ENCODE measurements at places on chromosomes 11 and 22.

DNA sequence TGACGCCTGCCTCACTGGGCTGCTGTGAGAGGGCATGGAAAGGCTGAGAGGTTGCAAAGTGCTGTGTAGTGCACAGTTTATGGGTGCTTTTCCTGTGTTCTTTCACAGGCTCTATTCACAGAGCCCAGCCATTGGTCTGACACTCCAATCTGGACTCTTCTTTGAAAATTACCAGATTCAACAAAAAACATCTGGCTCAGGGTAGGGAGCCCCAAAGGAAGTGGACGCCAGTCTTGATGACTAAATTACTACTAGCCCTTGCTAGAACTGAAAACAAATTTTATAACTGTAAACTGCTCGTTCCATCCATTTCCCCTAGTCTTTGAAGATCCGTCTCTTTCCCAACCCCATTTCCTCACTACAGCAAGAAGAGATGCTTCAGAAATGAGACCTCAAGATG, 178.6 kb downstream of the TENM4 start:
- no peak for DNase-seq

GRCh38 chr11:2816523-2816922, 69.1 kb downstream of the CDKN1C start:
- DNase-seq: no peak

GRCh38 chr22:21981874-21982273, 713 bp downstream of the TOP3B start:
- DNase-seq: no peak

- peak; percentile 27 for DNase-seq
Measured at GRCh38 chr11:119108146-119108856, 1.2 kb downstream of the C2CD2L start.

DNA sequence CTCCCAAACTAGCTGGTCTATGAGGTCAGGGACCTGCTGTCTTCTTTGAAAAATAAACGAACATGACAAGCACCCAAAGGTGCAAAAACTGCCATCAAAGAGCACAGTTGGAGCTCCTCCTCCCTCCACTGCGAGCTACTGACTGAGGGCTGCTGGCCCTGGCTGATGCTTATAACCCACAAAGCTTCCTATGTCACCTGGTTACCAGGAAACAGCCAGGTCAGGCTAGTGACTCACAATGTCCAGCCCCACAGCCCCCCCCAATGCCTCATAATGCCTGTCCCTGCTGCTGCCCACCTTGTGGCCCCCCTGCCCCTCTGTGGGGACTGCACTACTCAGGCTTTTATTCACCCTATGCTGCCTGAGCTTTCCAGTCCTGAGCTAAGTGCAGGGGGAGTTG, at the start of gene DRICH1:
Gene DRICH1, minus strand, starts transcription at position 144 of the 400 bp plus-strand sequence. CDS start 298 bp downstream, outside the sequence.
- no peak for DNase-seq

GRCh38 chr22:44026066-44026629, 2.0 kb downstream of the PARVB start:
- DNase-seq: no peak

GRCh38 chr22:46119093-46119728, 31.1 kb upstream of the PPARA start:
- DNase-seq: no peak

- DNase-seq: no peak
Measured at GRCh38 chr11:1947592-1948237, 583 bp downstream of the MRPL23 start.

DNA sequence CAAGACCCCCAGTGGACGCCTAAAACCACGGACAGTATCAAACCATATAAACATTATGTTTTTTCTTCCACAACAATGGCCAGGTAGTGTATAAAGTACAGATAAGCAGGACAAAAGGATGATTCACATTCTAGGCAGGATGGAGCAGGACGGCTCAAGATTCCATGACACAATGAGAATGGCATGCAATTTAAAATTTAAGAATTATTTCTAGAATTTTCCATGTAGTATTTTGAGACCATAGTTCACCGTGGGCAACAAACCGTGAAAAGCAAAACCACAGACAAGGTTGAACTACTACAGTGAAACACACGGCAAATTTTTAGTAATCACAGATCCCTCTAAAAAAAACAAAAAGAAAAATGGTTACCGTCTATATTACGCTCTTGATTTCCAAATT, 7.5 kb downstream of the NARS2 start:
- no peak for DNase-seq

- DNase-seq: no peak
Measured at GRCh38 chr22:23225337-23225723, 45.0 kb downstream of the BCR start.

DNA sequence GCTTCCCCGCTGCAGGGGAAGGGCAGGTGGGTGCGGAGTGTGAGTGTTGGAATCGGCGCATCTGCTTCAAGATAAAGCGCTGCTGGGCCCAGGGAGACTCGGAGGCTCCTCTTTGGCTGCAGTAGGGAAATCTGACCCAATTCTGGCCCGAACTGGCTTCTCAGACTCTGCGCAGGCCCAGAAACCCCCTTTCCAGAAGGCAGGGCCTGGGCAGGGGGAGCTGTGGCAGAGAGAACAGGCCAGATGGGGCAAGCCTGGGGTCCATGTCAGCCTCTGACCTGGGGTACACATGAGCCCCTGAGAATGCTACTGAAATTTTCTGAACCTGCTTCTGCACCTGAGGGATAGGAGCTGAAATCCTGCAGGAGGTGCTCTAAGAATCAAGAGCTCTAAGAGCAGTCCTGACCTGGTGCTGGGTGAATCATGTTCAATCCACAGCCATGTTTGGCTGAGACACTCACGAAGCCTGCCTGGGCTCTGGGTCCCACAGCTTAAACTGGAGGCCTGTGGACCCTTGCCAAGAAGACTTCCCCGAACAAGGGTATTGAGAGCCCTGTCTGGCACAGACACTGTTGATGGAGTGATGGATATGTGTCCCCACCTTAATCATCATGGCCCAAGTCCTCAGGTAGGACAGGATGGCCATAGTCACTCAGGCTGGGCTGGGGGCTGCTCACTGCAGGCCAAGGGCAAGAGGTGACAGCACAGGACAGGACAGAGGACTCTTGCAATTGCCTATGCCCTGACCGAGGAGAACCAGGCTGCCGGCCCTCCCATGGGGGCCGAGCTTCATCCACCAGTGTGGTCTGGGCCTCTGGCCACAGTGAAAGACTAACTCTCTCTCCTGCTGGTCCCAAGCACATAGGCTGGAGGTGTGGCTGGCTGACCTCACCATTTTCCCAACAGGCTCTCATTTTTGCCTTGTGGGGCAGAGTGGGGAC, 6.9 kb downstream of the RAB3IL1 start:
- DNase-seq: no peak

- no peak for DNase-seq
Measured at GRCh38 chr11:124085997-124086846, 29.0 kb upstream of the VWA5A start.

GRCh38 chr22:32900886-32901635, 99.6 kb downstream of the TIMP3 start:
- no peak for DNase-seq

- DNase-seq: no peak
Measured at GRCh38 chr11:68524681-68525080, 64.1 kb downstream of the PPP6R3 start.

DNA sequence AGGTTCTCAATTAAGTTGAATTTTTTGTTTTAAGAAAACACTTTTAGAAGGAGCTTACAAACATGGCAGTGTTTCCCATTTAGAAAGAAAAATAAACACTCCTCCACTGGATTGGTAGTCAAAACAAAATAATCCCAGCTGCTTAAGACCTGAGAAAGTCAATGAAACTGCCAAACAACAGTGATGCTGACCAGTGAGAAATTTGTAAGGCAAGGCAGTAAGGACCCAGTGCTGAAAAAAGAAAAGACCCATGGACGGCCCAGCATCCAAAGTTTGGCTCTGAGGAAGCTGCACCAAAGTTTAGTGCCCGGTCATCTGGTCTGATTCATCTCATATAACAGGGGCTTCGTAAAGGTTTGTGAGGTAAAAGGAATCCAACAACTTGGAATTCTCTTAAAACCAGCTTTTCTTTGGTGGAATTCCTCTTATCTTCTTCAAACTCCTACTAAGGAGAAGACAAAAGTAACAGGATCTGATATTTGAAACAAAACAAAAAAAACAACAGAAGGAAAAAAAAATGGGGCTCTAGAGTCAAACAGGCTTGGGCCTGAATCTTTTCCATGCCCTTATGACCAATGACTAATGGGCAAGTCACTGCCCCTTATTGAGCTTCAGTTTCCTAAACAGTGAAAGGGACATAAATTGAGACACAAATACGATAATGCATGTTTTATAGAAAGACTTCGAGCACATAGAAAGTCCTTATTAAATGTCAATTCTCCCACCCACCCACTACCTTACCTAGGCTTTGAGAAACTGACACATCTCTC, 383.0 kb upstream of the NARS2 start:
- DNase-seq: no peak

GRCh38 chr11:75350743-75351540, 519 bp downstream of the ARRB1 start:
- peak; percentile 38 for DNase-seq

DNA sequence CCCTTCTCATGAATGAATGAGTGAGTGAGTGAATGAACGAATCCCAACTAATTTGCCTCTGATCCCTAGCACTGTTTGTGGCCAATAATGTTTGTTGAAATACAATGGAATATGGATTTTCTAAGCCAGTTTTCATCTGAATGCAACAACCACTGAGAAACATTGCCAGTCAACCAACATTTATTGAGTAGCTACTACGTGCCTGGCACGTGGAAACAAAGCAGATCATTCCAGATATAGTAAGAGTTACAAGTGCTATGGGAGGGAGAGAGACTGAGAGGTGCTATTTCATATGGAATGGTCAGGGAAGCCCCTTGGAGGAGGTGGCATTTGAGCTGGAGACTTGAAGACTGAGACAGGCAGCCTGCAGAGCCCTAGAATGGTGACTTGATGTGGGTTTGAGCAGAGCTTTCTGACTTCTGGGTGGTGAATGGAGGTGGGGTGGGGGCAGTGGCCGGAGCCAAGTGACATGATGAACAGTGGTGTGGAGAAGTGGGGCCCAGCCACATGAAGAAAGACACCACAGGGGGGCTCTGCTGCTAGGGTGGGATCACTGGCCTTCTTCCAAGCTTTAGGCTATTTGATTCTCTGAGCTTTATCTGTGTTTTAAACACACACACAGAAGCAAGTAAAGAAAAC, 35.1 kb upstream of the SMTN start:
- no peak for DNase-seq

- DNase-seq: no peak
Measured at GRCh38 chr22:38403812-38404211, 51.2 kb downstream of the KCNJ4 start.

DNA sequence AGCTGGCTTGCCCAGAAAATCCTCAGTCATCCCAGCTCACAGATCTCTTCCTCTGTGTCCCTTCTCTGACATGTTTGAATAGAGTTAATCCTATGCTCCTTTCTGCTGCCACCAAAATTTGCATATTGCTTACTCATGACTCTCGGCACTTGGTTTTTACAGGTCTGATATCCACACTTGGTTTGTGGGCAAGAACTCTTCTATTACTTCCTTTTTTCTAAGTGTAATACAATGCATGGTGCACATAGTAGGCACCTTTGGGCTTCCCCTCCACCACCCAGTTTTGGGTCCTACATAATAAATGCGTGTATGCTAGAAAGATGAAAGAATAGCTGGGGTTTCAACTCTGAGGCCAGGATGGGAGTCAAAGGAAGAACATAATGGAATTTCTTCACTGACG, 69.7 kb upstream of the GRK3 start:
- no peak for DNase-seq

GRCh38 chr11:68259122-68259959, 12.4 kb downstream of the C11orf24 start:
- no peak for DNase-seq

DNA sequence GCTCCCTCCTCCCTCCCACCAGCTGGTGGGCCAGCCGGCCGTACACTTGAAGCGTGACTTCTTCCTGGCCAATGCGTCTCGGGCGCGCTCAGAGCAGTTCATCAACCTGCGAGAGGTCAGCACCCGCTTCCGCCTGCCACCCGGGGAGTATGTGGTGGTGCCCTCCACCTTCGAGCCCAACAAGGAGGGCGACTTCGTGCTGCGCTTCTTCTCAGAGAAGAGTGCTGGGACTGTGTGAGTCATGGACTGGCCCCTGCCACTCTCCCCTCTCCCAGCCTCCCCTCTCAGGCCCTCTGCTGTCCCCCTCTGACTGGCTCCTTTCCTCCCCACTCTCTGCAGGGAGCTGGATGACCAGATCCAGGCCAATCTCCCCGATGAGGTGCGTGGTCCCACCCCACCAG, 24.7 kb downstream of the CAPN1 start:
- no peak for DNase-seq

GRCh38 chr11:70063555-70063954, 14.6 kb upstream of the ANO1 start:
- DNase-seq: no peak

GRCh38 chr22:29690476-29690875, 29.3 kb upstream of the CABP7 start:
- DNase-seq: no peak

GRCh38 chr22:35959121-35959800, 69.4 kb downstream of the RBFOX2 start:
- no peak for DNase-seq

DNA sequence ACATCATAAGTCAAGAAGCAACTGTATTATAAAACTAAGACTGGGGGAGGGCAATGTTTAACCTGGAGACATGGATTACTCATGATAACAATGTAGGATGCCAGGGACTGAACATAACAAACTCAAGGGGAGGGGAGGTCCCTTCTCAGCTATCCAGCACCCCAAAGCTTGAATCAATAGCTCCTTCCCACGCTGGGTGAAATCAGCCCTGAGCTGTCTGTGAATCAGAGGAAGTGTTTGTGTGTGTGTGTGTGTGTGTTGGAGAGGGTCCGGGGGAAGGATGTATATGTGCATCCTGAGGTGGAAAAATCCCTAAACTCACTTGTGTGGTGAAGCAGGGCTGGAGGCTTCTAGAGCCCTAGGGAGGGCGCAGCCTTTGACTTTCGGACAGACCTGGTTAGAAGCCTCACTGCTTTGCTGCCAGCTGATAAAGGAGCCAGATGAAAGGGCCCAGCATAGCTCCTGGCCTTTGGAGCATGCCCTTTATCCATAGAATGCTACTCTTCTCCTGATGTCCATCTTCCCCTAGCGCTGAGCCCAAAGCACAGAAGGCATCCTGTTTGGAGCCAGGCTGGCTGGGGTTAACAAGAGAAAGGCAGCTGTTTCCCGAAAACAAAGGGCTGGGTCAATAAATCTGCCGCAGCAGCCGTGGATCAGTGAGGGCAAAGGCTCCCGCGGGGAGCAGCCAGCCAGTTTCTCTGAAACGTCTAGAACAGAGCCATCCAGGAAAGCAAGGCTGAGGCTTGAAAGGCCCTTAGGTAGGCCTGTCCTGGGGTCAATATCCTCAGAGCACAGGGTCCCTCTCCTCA, 35.8 kb downstream of the TNKS1BP1 start:
- no peak for DNase-seq
